Right kidney (tissue), 9 donors: ENCODE measurements at places on chromosomes 12 and 14.

DNA sequence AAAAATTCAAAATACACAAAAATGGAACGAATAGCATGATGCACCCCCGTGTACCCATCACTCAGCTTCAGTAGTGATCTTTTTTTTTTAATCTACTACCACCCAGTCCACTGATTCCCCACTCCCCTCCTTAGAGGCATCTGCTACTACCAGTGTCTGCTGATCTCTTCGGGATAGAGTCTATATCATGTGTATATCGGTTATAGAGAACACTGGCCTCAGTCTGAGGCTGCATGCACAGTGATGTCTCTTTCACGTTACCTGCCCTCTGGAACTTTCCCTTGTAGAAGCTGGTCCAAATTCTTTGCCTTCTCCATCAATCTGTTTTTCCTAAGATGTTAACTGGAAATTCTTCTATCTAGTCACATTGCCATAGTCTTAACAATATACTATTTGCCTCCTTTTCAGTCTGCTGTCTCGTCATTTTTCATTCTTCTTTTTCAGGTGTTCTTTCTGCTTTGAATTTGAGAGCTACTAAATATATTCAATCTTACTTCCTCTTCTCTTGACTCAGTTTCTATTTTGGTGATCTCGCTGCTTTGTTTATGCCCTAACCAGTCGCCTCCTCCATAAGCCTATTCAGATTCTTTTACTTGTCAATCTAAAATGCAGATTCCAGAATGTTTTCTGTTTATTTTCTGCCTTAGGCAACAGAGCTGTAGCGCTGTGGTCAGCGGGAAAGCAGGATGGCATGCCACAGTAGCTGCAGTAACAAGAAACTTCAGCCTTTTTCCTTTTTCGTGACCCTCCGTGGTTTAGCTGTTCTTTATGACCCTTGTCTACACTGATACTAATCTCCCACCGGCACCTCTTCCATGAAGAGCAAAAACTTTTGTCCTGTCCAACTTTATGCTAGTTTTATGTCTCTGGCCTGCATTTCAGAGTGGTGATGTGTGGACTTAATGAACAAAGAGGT, 67.0 kb downstream of the FBXW8 start:
- DNase-seq = no peak

DNA sequence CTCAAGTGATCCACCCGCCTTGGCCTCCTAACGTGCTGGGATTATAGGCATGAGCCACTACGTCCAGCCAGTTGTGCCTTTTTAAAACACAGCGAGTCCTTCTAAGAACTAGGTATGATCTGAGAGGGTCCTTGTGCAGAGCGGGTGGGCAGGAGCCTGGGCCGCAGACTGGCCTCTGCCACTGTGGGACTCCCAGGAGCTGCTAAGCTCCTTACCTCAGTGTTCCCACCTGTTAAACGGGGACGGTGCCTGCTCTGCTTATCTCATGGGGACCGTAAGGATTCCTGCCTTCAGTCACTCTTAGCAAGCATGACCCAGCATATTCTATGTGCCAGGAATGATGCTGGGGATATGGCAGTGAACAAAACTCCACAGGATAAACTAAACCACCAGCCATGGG, 136.9 kb downstream of the RBM19 start:
- no peak for DNase-seq

- DNase-seq = no peak
Observed at GRCh38 chr12:93870020-93870795, 193.0 kb downstream of the CRADD start.

- no peak for DNase-seq
Observed at GRCh38 chr12:11162502-11162901, 8.5 kb upstream of the SMIM10L1 start.

DNA sequence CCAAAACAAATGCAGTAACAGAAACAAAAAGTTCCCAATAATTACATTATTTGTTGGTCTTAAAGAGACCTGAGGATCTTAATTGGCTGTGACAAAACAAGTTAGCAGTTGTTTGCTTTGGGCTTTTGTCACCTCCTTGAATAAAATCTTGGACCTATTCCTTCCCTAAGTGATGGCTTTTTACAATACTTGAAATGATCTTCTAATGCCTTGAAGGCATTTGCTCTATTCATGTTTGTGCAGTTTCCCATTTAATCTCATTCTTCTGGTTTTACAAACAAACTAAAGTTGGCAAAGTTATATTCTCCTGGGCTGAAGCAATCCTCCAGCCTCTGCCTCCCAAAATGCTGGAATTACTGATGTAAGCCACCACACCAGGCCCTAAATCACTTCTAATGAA, 98.8 kb downstream of the OSBPL8 start:
- DNase-seq = no peak

DNA sequence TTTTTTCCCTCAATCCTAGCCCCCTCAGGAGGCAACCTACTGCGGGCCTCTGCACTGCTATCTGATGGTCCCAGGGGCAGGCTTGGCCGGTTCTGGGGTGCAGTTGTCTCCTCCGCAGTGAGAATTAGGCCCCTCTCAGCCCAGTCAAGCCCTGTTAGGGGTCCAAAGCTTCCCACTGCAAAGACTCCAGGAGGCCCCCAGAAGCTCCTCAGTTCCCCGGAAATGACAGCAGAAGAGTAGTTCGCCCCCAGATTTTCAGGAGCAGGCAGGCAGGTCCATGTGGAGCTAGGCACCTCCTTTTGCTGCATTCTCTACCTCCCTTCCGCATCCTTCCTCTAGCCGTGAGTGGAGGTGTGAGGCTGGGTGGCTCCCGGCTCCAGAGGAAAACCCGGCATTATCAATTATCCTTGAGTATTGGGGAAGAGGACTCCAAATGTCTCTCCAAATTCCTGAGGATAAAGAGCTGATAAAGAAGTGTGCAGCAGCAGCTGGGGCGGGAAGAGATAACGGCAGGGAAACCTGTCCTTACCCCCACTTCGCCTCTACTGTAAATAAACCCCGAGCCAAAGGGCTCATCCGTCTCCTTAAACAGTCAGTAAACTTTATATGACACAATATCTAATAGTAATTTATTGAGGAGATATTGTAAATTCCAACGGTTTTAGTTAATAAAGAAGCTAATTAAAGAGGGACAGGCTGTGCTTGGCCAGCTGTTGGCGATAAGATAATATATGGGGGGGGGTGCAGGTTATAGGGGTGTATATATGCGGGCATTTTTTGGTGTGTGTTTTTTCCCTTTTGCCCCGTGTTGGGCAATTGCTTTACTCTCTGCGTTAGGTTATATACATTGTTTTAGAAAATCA, 641 bp upstream of the HOXC12 start:
- DNase-seq = peak; percentile 45

DNA sequence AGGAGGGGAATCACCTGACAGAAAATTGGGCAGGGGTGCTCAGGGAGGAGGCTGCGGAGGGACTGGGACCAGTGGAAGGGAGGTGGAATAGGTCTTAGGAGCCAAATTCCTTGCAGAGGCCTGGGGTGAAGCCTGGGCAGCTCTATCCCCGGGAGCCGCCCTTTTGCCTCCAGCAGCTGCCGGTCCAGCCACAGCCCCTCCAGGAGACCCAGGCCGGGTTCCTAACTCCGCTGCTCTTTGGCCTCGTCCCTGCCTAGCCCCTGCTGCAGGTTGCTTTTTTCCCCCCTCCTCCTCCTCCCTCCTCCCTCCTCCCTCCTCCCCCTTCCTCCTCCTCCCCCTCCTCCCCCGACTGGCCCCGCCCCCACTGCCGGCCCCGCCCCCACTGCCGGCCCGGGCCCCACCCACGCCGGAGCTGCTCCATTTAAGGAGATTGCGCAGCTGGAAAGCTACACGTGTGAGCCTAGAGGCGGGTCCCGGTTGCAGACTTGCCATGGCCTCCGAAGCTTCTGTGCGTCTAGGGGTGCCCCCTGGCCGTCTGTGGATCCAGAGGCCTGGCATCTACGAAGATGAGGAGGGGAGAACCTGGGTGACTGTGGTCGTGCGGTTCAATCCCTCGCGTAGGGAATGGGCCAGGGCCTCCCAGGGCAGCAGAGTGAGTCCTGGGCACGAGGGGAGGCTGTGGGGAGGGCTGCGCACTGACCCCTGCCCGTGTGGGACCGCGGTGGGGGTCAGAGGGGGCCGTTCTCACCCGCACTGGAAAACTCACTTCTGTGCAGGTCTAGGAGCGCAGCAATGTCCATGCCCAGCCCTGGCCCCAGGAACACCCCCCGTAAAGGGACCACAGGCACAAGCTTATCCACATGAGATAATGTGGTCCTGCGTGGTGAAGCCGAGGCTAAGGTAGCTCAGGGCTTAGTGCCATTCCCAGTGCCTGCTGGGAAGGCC, at the start of gene TCL1B:
TSS of gene TCL1B (plus strand) at position 449 of the 945 bp plus-strand sequence. CDS start at position 491, 42 bp downstream.
- DNase-seq = no peak

GRCh38 chr12:41013881-41014642, 174.1 kb upstream of the PDZRN4 start:
- no peak for DNase-seq

DNA sequence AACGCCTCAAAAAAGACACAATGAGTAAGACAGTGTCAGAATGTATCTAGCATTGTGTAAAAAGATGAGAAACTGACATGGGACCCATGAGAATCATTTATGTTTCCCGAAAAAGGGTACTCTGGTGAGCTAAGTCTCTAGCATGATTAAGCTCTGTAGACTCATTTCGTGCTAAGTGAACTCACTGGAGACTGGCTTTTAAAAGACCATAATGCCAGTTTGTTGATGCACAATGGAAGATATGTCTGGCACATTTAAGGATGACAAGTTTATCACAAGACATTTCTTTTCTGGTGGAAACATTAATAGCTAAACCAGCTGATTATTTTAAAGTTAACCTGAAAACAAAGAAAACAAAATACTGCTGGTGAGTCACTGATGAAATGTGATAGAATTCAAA, 233.5 kb downstream of the SLC2A13 start:
- DNase-seq = no peak
